Neuronal stem cell (in vitro differentiated cells): ENCODE measurements at places on chromosomes 6 and 20.

- no peaks in the 10 kb centered on the region for H3K36me3 ChIP-seq
- no peak for DNase-seq
- H3K4me3 ChIP-seq = no peak overlapping the region
- H3K27ac ChIP-seq = no peak overlapping the region
Measured at GRCh38 chr6:116176596-116176995, 50.7 kb upstream of the COL10A1 start.

DNA sequence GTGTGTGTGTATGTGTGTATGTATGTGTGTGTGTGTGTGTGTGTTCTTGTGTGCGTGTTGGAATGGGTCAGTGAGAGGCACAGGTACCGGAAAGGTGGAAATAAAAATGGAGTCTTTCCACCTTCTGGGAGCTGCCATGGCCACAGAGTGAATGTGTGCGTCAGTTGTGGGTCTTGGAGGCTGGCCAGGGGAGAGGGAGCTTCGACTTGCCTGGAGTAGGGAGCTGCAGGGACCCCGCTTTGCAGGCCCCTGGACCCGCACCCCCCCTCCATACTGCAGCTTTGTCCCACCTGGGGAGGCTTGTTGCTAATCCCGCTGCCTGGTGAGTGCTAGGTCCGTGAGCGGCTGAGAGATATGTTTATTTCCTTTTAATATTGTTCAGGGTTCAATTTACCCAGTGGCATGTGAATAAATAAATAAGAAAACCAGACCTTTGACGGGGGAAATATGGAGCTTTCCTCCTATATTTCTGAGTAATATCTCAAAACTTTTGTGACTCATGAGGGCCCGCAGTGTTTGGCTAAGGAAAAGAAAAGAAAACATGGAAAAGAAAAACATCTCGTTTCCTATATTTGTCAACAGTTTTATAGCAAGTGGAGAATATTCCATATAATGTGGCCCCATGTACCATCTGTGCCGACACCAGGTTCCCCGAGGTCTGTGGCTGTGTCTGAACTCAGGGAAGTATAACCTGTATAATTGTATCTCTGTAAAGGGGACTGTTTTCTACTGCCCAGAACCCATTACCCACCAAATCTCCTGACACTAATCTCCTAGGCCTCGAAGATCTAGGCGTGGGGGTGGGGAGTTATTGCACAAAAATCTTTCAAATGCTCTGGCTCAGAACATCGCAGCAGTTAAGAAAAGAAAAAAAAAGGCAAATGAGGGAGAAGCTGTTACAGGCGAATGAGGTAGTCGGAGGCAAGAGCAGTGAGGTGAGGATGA lies 24.6 kb upstream of the CCDC167 start:
- no peak for DNase-seq
- H3K27me3 ChIP-seq = peaks cover 2% of the 10 kb centered on the region
- peaks cover 1% of the 10 kb centered on the region for H3K4me1 ChIP-seq
- no peaks in the 10 kb centered on the region for H3K36me3 ChIP-seq

- peaks cover 19% of the 10 kb centered on the region for H3K4me1 ChIP-seq
- DNase-seq = peak; percentile 59
- peak overlapping the region; percentile 83 for H3K27ac ChIP-seq
- no peak overlapping the region for H3K4me3 ChIP-seq
- no peaks in the 10 kb centered on the region for H3K27me3 ChIP-seq
Measured at GRCh38 chr6:150753371-150754064, 112.0 kb upstream of the MTHFD1L start.

DNA sequence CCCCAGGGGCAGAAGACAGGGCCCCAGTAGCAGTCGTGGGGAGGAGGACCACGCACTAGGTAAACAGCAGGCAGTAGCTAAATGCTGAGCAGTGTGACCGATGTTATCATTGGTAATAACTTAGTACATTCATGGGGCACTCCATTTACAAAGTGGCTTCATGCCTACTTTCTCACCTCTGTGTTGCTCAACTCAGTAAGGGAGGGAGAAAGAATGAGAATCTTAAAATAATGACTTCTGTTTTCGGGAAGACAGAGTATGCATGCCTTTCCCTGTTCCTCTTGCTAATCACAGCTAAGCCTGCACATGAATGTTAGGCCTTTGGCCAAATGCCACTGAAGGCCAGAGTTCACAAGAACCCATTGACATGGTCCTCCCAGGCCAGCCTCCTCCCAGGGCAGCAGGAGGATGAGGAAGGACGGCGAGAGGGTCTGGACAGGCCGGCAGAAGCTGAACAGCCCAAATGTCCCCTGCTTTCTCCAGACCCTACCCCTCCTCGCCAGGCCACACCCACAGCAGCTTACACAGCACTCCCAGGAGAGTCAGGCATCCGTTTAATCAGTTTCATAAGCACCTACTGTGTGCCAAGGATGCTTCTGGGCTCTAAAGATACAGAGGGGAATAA lies 183.4 kb downstream of the ANKRD60 start:
- DNase-seq = no peak
- no peak overlapping the region for H3K4me3 ChIP-seq
- no peaks in the 10 kb centered on the region for H3K36me3 ChIP-seq
- peaks cover 16% of the 10 kb centered on the region for H3K27me3 ChIP-seq
- no peak overlapping the region for H3K27ac ChIP-seq

GRCh38 chr20:47605673-47606413 lies 104.2 kb downstream of the NCOA3 start:
- H3K36me3 ChIP-seq = no peaks in the 10 kb centered on the region
- peaks cover 2% of the 10 kb centered on the region for H3K4me1 ChIP-seq
- no peak for DNase-seq
- no peak overlapping the region for H3K4me3 ChIP-seq
- H3K27me3 ChIP-seq = no peaks in the 10 kb centered on the region

DNA sequence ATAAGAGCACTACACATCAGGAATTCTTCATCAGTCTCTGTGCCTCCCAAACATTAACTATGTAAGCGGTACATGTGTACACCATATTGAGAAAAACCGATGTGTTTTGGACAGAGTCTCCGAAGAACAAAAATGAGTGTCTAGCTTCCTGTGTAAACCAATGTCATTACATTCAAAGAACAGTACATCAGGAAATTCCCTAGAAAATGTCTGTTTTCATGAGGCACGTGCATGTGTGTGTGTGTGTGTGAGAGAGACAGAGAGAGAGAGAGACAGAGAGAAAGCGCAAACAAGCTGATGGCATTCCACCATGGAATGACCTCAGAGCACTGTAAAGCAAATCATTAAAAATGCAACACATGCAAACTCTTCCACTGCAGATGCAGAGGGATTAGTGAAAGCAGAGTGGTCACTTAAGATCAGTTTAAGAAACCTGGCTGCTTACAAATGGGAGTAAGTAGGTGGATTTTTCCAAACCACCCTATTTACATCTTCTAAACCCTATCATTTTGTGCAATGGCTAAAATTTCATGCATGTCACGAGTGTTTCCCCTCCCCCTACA lies 133.9 kb downstream of the HIVEP2 start:
- no peak for DNase-seq
- H3K4me1 ChIP-seq = peaks cover 4% of the 10 kb centered on the region
- H3K27me3 ChIP-seq = no peaks in the 10 kb centered on the region
- no peak overlapping the region for H3K4me3 ChIP-seq
- H3K36me3 ChIP-seq = no peaks in the 10 kb centered on the region

- H3K27ac ChIP-seq = no peak overlapping the region
- H3K27me3 ChIP-seq = no peaks in the 10 kb centered on the region
- peaks cover 49% of the 10 kb centered on the region for H3K36me3 ChIP-seq
- H3K4me1 ChIP-seq = peaks cover 24% of the 10 kb centered on the region
- no peak for DNase-seq
Measured at GRCh38 chr20:50149481-50150254, 3.9 kb downstream of the PEDS1 start.

DNA sequence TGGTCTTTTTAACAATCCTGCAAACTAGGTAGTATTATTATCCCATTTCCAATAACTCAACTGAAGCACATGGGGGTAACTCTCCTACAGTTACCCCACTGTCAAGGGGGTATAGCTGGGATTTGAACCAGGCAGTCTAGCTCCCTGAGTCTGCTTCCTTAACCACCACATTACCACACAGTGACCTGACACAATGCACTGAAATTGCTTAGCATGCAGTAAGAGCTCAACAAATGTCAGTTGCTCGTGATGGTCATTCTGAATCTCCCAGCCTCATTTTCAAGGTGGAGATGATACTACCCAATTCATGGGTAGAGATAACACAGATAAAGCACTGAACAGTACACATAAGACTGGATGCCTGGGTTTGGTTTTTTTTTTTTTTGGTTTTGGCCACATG lies 193.2 kb upstream of the MYLIP start:
- DNase-seq = no peak
- H3K27ac ChIP-seq = no peak overlapping the region

DNA sequence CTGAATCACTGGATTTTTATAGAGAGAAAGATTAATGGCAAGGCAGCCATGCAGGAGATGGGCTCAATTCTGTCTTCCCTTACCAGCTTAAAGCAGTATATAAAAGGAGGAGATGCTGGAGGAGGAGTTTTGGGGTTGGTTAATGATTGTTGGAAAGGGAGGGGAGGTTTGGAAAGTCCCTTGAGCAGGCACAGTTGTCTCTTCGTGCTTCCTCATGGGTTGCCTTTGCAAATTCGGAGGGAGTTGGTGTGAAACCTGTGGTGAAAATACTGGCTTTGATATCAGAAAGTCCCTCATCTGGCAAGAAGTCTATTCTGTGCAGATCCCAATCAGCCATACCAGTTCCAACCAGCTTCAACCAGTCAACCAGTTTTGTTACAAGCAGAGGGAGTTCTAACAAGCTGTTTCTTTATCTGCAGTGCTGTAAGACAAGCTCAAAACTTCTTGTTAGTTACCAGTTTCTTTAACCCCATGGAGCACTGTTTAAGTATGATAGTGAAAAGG lies 107.0 kb downstream of the HIVEP1 start:
- H3K4me3 ChIP-seq = no peak overlapping the region
- no peak for DNase-seq
- peaks cover 2% of the 10 kb centered on the region for H3K4me1 ChIP-seq
- H3K27ac ChIP-seq = no peak overlapping the region
- H3K36me3 ChIP-seq = peaks cover 37% of the 10 kb centered on the region
- H3K27me3 ChIP-seq = no peaks in the 10 kb centered on the region

- H3K4me1 ChIP-seq = no peaks in the 10 kb centered on the region
- no peak overlapping the region for H3K4me3 ChIP-seq
- no peaks in the 10 kb centered on the region for H3K36me3 ChIP-seq
- H3K27me3 ChIP-seq = no peaks in the 10 kb centered on the region
- H3K27ac ChIP-seq = no peak overlapping the region
Measured at GRCh38 chr6:169589293-169589692, 112.5 kb downstream of the WDR27 start.

- H3K27me3 ChIP-seq = no peaks in the 10 kb centered on the region
- DNase-seq = no peak
- no peaks in the 10 kb centered on the region for H3K4me1 ChIP-seq
- no peak overlapping the region for H3K4me3 ChIP-seq
Measured at GRCh38 chr6:105755885-105756284, 330.3 kb upstream of the PRDM1 start.

DNA sequence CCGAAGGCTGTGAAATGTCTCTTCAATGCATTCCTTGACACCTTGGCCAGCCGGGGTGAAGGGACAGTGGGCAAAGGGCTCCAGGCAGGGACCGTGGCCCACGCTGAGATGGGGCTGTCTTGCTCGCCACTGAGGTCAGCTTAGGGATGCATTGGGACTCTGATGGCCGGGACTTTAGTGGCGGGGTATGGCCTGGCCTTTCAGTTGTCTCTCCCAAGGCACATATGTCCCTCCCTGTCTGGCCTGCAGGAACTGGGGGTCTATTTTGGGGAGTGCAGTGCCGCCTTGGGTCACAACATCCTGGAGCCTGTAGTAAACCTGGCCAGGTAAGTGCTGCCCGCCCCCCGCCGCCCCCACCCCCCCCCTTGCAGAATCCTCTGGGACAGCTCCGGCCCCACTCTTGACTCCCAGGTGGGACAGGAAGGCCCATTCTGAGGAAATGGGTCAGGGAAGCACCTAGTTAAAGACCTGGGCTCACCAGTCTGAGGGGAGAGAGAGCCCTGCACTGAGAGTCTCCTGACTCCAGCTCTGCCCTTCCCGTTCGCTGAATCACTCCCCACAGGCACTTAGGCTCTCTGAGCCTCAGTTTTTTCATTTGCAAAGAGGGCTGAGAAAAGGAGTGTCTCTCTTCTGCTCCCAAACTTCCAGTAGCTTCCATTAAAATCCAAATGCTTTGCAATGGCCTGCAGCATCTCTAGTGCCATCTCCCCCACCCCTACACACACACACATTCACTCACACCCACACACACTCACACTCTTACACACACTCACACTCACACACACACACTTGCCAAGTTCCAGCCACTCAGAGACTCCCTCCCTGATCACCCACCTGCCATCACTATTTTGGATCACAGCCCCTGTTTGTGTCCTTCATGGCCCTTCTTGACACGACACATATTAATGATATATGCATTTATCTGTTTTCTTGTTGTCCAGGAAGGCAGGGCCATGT lies 33.1 kb downstream of the RAB44 start:
- H3K4me3 ChIP-seq = no peak overlapping the region
- no peaks in the 10 kb centered on the region for H3K36me3 ChIP-seq
- no peak overlapping the region for H3K27ac ChIP-seq
- H3K27me3 ChIP-seq = no peaks in the 10 kb centered on the region

GRCh38 chr20:8912096-8912495 lies 156.8 kb upstream of the PLCB4 start:
- DNase-seq = no peak
- H3K27ac ChIP-seq = no peak overlapping the region
- no peak overlapping the region for H3K4me3 ChIP-seq
- H3K36me3 ChIP-seq = no peaks in the 10 kb centered on the region
- no peaks in the 10 kb centered on the region for H3K27me3 ChIP-seq
- H3K4me1 ChIP-seq = peaks cover 2% of the 10 kb centered on the region

GRCh38 chr20:20462185-20462584 lies 94.3 kb downstream of the INSM1 start:
- no peaks in the 10 kb centered on the region for H3K27me3 ChIP-seq
- H3K4me3 ChIP-seq = no peak overlapping the region
- DNase-seq = no peak
- no peak overlapping the region for H3K27ac ChIP-seq

- H3K27ac ChIP-seq = no peak overlapping the region
- H3K4me3 ChIP-seq = no peak overlapping the region
- H3K27me3 ChIP-seq = no peaks in the 10 kb centered on the region
- no peaks in the 10 kb centered on the region for H3K4me1 ChIP-seq
- H3K36me3 ChIP-seq = no peaks in the 10 kb centered on the region
Measured at GRCh38 chr6:6716998-6717763, 128.7 kb downstream of the LY86 start.

DNA sequence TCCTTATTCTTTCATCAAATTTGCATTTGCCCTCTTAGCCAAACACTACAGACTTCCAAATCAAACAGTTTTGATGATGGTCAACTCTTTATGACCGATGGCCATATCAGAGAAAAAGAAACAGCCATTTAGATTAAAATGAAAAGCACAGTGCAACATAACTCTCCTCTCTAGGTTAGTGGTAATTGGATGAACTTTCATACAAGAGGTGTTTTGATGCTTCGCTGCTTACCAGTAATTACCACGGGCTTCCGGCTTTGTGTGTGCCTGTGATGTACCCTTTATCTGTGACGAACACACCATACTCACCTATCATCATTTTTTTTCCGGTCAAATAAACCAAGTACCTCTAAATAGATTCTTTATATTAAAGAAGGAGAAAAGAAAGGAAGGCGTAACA lies 181.8 kb downstream of the FOXA2 start:
- no peak overlapping the region for H3K4me3 ChIP-seq
- H3K27ac ChIP-seq = no peak overlapping the region
- H3K4me1 ChIP-seq = peaks cover 8% of the 10 kb centered on the region
- no peaks in the 10 kb centered on the region for H3K36me3 ChIP-seq
- H3K27me3 ChIP-seq = no peaks in the 10 kb centered on the region
- DNase-seq = no peak
